ENCODE measurements at places on chromosomes 16 and 17. TPM values are rescaled to one million over a fixed set of nuclear protein-coding genes. Genes with fewer than 3 reads are reported as not detected.

The SMIM36 gene
- total RNA-seq = not detected

The CCDC40 gene
- total RNA-seq = 2.2 TPM

The BOLA2 gene
- total RNA-seq = 31.9 TPM

DNA sequence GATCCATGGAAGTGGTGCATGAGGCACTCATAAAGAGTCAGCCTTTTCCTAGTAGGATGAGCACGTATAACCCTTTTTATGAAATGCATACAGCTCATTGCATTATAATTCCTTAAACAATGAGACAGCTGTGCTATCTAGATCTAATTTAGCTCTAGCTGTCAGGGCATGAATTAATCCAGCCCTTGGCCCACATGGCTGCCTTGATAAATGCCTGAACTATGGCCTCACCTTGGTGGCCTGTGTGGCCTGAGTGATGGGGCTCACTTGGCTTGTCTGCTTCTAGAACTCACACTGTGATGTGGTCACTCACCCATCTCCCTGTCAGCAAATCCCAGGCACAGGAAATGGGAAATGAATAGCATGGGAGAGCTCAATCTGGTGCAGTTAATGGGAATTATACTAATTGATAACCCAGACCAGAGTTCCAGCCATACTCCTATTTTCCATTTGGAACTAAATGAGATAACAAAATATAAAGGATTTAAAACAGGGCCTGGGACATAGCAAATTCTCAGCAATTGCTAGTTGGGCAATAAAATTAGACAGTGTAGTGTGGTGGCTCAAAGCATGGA is 153.6 kb downstream of the HS3ST2 start:
- DNase-seq = no peak
- H3K36me3 ChIP-seq = no peaks in the 10 kb centered on the region
- no peak overlapping the region for H3K4me3 ChIP-seq
- H3K27ac ChIP-seq = no peak overlapping the region

DNA sequence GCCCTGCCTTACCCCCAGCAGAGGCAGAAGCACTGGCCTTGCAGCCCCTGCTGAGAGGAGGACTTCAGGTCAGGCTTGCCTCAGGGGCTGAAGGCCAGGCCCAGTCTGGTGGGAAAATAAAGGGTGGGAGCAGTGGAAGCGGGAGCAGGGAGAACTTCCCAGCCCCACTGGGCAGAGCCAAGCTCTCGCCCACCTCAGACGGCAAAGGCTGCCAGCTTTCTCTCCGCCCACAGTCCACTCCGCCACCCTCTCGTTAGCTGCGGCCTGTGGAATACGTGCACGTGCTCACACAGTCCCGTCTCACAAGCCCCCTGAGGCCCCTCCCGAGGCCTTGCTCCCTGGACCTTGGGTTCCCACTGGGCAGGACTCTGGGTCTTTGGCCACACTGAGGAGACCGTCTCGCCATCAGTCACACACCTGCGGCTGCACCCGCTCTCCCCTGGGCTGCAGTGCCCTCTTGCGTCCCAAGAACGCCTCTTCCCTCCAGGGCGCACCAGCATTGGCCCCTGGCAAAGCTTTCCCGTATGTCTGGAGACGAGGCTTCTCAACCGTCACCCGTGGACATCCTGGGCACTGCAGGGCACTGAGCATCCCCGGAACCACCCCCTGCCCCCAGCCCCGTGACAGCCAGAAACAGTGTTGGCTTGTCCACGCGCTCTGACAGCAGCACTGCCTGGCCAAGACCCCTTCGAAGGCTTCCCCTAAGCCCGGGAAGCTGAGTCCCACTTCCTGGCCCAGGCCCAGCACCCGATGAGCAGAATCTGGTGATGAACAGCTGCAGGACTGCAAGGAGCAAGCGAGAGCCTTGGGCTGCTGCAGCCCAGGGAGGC is 8.3 kb downstream of the MRPL28 start:
- peak; percentile 61 for DNase-seq
- no peak overlapping the region for H3K27ac ChIP-seq
- peaks cover 7% of the 10 kb centered on the region for H3K36me3 ChIP-seq
- peaks cover 3% of the 10 kb centered on the region for H3K4me1 ChIP-seq
- peaks cover 10% of the 10 kb centered on the region for H3K27me3 ChIP-seq

DNA sequence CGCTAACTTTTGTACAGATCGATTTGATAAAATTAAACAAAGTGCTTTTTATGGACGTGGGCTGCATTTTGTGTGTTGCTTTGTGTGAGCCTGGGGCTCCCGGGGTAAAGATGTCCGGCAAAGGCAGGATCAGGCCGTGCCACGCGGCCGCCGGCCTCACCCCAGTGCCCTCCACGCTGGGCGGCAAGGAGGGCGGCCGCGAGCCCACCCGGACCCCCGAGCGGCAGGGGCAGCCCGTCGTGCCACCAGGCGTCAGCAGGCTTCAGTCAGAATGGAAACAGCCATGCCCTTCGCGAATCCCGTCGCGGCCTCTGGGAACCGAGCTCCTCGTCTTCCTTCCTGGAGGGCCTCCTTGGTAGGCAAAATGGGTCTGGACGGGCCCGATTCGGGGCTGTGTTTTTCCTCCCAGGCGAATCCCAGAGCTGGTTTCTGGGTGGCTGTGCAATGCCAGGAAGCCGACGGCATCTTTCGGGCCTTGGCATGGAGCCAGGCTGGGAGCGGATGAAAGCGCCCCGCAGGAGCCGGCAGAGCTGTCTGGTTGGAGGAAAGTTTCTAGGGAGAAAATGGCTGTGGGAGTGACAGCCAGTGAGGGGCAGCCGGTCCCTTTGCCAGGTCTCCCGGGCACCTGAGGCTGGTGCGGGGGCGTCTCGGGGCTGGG is 5.5 kb downstream of the SOX8 start:
- peaks cover 3% of the 10 kb centered on the region for H3K36me3 ChIP-seq
- no peak overlapping the region for H3K4me3 ChIP-seq
- H3K27me3 ChIP-seq = peaks cover 79% of the 10 kb centered on the region
- no peak for DNase-seq
- no peak overlapping the region for H3K27ac ChIP-seq

GRCh38 chr17:4340914-4341615 is 25.4 kb downstream of the UBE2G1 start:
- H3K27ac ChIP-seq = no peak overlapping the region
- no peak for DNase-seq
- no peak overlapping the region for H3K4me3 ChIP-seq
- peaks cover 5% of the 10 kb centered on the region for H3K36me3 ChIP-seq
- peaks cover 6% of the 10 kb centered on the region for H3K4me1 ChIP-seq

GRCh38 chr17:66813296-66813695 is 21.6 kb upstream of the CACNG5 start:
- H3K4me3 ChIP-seq = no peak overlapping the region
- no peak overlapping the region for H3K27ac ChIP-seq
- no peaks in the 10 kb centered on the region for H3K36me3 ChIP-seq
- no peaks in the 10 kb centered on the region for H3K27me3 ChIP-seq
- no peaks in the 10 kb centered on the region for H3K4me1 ChIP-seq
- no peak for DNase-seq

DNA sequence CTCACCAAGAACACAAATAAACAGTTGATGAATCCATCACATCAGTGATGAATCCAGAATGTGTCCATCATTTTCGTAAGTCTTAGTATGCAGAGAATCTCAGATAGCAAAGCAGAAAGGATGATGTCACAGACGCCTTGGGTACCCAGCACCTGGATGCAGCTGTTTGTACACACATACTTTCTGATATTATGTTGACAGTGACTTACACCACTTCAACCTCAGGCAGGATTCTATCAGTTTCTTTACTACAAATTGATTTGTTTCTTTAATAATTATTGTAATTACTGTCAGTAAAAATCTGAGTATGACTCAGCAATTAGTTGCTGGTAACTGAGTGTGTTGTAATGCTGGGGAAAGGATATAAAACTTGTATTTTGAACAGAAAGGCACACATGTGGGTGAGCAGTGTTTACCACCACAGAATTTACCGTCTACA is 159.8 kb downstream of the RPTOR start:
- DNase-seq = no peak
- 0 out of 2 replicates have a peak overlapping the region, but pooled peaks have one; percentile 2 for H3K27ac ChIP-seq
- no peak overlapping the region for H3K4me3 ChIP-seq
- H3K27me3 ChIP-seq = no peaks in the 10 kb centered on the region
- peaks cover 10% of the 10 kb centered on the region for H3K36me3 ChIP-seq

DNA sequence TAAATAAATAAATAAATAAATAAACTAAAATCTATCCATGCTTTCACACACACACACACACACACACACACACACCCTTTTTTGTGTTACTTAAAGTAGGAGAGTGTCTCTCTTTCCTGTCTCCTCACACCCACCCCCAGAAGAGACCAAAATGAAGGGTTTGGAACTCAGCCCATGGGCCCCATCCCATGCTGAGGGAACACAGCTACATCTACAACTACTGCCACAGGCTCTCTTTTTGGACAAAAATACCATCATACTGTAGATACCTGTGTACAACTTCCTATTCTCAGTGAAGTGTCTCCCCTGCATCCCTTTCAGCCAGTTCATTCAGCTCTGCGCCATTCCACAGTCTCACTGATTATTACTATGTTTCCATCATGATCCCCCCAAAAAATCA is 1.9 kb upstream of the HBA2 start:
- peaks cover 61% of the 10 kb centered on the region for H3K27me3 ChIP-seq
- no peaks in the 10 kb centered on the region for H3K4me1 ChIP-seq
- H3K27ac ChIP-seq = no peak overlapping the region
- no peak overlapping the region for H3K4me3 ChIP-seq
- H3K36me3 ChIP-seq = no peaks in the 10 kb centered on the region

- peaks cover 31% of the 10 kb centered on the region for H3K4me1 ChIP-seq
- H3K4me3 ChIP-seq = no peak overlapping the region
- H3K27ac ChIP-seq = no peak overlapping the region
- H3K36me3 ChIP-seq = no peaks in the 10 kb centered on the region
- no peak for DNase-seq
- H3K27me3 ChIP-seq = no peaks in the 10 kb centered on the region
Observed at GRCh38 chr16:87121816-87122215, 195.4 kb downstream of the C16orf95 start.

DNA sequence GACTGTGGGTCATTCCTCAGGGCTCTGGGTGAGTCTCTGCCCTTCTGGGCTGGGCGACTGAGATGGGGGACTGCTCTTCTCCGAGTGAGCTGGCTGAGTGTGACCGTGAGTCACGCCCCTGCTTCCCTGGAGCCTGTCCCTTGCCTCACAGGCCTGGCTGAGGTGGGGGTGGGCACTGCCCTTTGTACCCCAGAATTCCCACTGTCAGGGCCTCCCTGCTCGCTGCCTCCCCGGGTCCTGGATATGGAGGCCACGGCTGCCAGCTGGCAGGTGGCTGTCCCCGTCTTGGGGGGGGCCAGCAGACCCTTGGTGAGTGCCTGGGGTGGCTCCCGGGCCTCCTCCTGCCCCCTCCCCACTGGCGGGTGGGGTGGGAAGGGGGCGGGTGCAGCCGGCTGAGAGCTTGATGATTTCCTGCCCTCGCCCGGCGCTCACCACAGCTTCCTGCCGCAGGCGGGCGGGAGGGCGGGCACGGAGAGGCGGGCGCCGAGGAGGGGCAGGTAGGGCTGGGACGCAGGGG is at the start of gene LAT:
LAT (plus strand) TSS at position 434 of the 517 bp plus-strand sequence. CDS start 366 bp downstream, outside the sequence.
- no peak within 1 kb of the TSS for H3K27ac ChIP-seq
- no peaks in the 10 kb centered on the region for H3K27me3 ChIP-seq
- no peak within 1 kb of the TSS for H3K4me3 ChIP-seq
- no peaks in the 10 kb centered on the region for H3K4me1 ChIP-seq

- DNase-seq = no peak
- H3K4me3 ChIP-seq = no peak overlapping the region
- H3K27me3 ChIP-seq = no peaks in the 10 kb centered on the region
- H3K36me3 ChIP-seq = peaks cover 56% of the 10 kb centered on the region
- peaks cover 69% of the 10 kb centered on the region for H3K4me1 ChIP-seq
Observed at GRCh38 chr16:16021020-16021419, 71.6 kb downstream of the ABCC1 start.

All from SJSA1 (cell line).